Esophagus squamous epithelium (tissue), 5 donors: ENCODE measurements at places on chromosomes 12 and 14.

- no peak for DNase-seq
Observed at GRCh38 chr12:128798571-128799341, 25.0 kb downstream of the SLC15A4 start.

DNA sequence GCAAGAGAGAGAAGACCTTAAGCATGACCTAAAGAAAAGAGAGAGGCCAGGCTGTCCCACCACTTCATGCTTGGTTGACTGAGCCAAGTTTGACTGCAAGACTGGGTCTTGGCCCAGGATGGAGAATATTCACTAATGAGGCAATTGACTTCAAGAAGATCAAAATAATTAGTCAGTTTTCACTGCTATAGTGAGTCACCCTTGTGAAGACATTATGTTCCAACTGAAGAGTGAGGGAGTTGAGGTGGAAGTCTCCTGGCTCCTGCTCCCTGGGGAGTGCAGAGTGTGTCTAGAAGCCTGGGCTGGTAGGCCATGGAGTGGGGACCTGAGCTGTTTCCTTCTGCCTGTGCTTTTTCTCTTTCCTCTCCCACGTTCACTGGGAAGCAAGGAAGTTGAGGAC is 117.6 kb downstream of the CACNA1C start:
- DNase-seq, result no peak

DNA sequence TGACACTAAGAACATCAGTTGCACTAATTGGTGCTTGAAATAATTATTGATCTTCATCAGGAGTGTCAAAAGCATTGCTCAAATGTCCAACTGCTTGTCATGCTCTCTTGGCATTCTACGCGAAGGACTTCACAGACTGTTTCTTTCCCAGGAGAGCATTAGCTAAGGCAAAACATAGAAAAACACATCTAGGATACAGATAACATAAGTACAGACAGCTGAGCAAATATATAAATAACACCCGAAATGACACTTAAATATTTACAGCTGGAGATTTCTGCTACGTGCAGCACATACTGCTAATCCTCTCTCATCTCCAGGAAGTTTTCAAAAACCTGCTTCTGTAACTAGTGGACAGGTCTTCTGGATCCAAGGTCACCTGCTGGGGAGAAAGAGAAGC is 120.0 kb upstream of the PRMT8 start:
- no peak for DNase-seq

DNA sequence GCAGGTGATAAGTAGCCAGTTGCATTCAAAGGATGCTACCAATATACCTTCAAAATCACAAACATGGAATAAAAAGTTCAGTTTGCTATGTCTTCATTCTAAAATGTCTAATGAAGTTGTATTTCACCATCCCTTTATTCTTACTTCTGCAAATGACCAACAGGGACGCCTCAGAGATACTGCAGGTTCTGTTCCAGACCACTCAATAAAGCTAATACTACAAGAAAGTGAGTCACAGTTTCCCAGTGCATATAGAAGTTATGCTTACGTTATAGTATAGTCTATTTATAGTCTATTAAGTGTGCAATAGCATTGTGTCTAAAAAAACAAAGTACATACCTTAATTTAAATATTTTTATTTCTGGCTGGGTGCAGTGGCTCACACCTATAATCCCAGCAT is 29.3 kb upstream of the EIF5 start:
- no peak for DNase-seq

DNA sequence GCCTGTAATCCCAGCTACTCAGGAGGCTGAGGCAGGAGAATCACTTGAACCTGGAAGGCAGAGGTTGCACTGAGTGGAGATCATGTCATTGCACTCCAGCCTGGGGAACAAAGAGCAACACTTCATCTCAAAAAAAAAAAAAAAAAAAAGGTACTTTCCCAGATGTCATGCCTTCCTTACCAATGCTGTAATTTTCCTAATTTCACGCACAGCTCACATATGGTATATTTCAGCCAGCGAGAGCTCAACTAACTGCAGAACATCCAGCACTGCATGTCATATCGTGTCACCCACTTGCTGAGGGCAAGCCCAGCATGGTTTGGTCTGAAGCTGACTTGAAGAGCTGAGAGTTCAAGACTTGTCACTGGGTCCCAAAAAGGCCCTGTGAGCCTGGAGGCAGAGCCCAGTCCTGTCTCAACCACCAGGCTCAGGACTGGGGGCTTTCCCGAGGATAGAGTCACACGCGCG is 29.0 kb downstream of the NFKBIA start:
- DNase-seq, result no peak

- DNase-seq, result no peak
Observed at GRCh38 chr14:36439766-36440165, 80.3 kb downstream of the NKX2-1 start.

GRCh38 chr14:60956202-60956601 is 24.7 kb downstream of the TRMT5 start:
- DNase-seq, result no peak

DNA sequence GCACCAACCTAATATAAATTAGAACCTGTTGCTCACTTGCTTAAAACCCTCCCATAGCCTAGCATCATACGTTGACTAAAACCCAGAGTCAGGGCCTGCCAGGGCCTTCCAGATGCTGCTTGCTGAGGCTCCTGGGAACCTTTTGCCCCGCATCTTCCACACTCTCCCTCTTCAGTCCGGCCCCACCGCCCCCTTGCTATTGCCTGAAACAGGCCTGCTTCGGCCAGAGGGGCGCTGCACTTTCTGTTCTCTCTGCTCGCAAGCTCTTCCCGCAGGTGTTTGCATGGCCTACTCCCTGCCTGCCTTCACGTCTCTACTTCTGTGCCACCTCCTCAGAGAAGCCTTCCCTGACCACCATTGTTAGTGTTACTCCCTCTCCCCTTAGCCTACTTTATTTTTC is 13.7 kb upstream of the TCTN2 start:
- DNase-seq, result no peak

- no peak for DNase-seq
Observed at GRCh38 chr14:21097636-21098075, 799 bp downstream of the ZNF219 start.

DNA sequence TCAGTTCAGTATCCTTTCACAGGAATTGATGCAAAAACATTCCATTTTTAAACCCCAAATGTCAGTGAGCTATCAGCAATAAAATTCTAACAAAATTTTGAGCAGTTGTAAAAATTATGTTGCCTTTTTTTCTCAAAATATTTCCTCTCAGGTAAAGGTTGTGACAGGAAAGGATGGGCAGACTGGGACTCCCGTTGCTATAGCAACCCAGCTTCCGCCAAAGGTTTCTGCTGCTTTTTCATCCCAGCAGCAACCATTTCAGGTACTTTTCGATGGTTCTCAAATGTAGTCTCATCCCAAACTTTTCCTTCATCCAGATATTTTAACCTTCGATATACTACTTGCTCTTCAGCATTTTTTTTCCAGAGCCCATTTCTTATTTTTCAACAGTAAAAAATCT is 13.6 kb downstream of the EP400 start:
- no peak for DNase-seq

DNA sequence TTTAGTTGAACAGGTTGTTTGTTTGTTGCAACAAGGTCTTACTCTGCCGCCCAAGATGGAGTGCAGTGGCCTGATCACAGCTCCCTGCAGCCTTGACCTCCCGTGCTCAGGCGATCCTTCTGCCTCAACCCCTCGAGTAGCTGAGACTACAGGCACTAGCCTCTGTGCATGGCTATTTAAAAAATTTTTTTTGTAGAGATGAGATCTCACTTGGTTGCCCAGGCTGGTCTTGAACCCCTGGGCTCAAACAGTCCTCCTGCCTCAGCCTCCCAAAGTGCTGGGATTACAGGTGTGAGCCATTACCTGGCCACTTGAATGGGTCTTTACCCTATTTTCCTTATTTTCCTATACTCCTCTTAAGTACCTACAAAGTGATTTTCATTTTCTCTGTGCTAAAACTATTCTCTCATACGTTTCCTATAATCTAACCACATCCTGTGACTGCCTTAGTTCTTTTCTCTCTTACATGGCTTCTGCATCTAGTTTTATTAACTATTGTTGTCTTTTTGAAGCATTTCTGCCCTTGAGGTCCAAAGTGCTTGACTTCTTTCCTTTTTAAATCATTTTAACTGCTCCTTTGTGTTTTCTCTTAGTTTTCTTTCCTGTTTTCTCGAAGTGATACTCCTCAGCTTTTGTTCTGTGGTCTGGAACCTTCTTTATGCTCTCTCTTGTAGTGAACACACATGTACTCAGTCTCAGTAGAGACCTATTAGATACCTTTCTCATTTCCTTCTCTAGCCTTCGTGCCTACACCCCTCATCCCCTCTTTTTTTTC is 14.1 kb downstream of the GPX2 start:
- DNase-seq, result no peak

- DNase-seq, result no peak
Observed at GRCh38 chr14:78782551-78782950, 612.4 kb downstream of the NRXN3 start.

GRCh38 chr12:64252681-64253080 is 30.6 kb upstream of the KICS2 start:
- no peak for DNase-seq

DNA sequence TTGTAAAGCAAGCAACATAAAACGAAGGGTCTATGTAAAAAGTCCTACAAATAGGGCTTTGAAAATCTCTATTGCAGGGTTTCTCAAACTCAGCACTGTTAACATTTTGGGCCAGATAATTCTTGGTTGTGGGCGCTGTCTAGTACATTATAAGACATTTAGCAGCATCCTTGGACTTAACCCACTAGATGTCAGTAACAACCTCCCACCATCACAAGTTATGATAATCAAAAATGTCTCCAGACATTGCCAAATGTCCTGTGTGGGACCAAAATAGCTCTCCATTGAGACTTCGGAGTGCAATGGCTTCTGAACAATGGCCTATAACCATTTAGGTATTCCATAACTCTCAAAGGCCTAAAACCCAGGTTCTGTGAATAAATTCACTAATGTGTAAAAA is 22.9 kb upstream of the DHRS7 start:
- no peak for DNase-seq

GRCh38 chr12:93938317-93938716 is 210.1 kb upstream of the PLXNC1 start:
- DNase-seq, result no peak

- no peak for DNase-seq
Observed at GRCh38 chr14:74195623-74196022, 43.6 kb upstream of the VSX2 start.

DNA sequence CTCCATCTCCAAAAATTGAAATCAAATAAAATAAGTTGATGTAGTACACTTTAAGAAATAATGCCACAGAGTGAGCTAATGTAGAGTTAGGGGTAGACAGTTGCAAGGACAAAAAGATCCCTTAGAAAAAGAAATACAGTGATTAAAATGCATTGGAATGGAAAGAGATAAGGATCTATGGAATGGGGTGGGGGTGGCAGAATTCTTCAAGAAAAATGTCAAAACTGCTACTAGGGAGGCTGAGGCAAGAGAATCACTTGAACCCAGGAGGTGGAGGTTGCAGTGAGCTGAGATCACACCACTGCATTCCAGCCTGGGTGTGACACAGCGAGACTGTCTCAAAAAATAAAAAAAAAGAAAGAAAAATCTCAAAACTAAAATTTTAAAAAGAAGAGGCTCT is 6.5 kb downstream of the OLR1 start:
- no peak for DNase-seq

- DNase-seq, result no peak
Observed at GRCh38 chr12:12691549-12691948, 4.4 kb downstream of the GPR19 start.

DNA sequence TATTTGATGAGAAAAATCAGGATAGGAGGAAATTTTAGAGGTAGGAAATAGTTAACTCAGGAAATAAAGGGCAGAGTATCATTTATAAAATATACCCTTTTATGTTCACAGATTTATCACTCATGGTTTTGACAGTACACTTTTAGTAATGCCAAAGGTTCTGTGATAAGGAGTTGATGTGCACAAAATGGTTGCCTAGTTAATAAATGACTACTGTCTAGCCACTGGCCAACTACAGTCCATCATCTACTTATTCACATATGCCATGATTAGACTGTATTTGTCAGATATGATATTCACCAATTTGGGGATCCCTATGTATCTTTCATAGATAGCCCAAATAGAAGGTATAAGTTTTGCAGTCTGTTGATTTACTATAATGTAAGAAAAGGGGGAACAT is 19.2 kb upstream of the GXYLT1 start:
- DNase-seq, result no peak

- no peak for DNase-seq
Observed at GRCh38 chr14:101709962-101710931, 51.3 kb upstream of the PPP2R5C start.

GRCh38 chr12:113221997-113222729 is 899 bp downstream of the TPCN1 start:
- DNase-seq, result no peak

GRCh38 chr12:60535363-60535762 is 939.5 kb downstream of the SLC16A7 start:
- DNase-seq, result no peak

DNA sequence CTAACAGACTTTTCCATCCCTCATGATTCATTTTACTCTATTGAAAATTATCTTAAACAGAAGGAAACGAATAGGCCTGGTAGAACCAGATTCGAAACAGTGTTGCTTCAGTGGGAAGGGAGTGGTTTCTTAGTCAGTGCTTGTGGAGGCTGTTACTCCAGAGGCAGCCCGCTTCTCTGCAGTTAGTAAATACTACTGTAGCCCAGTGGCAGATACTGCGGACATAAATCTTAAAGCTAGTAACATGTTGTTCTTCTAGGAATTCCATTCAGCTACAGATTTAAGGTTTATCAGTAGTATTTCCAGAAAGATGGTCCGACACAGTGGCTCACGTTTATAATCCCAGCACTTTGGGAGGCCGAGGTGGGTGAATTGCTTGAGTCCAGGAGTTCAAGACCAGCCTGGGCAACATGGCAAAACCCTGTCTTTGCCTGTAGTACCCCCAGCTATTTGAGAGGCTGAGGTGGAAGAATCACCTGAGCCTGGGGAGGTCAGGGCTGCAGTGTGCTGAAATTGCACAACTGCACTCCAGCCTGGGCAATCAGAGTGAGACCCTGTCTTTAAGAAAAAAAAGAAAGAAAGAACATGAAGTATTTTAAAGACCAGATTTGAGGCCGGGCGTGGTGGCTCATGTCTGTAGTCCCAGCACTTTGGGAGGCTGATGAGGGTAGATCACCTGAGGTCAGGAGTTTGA is 45.9 kb downstream of the DIP2B start:
- DNase-seq, result no peak

- DNase-seq, result no peak
Observed at GRCh38 chr12:71164166-71164565, 6.4 kb upstream of the TSPAN8 start.

DNA sequence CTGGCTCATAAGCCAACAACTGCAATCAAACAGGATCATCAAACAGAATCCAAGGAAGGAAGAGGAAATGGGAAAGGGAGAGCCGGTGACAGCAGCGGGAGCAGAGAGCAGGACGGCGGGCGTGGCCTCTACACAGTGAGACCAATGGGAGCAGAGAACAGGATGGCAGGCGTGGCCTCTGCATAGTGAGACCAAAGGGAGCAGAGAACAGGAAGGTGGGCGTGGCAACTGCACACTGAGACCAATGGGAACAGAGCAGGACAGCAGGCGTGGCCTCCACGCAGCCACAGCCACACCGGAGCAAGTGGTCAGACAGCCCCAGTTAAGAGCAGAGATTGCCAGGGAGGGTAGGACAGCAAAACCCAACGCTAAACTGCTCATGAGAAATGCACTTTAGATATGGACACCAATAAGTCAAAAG is 16.4 kb downstream of the LRCOL1 start:
- no peak for DNase-seq

- no peak for DNase-seq
Observed at GRCh38 chr12:131461096-131461495, 249.8 kb upstream of the SFSWAP start.

GRCh38 chr12:9648701-9649531 is 20.6 kb upstream of the CLEC2D start:
- DNase-seq, result no peak
